GM18507 (cell line): ENCODE measurements at places on chromosomes 11 and 22.
A peak's percentile ranks its signal among the peaks of the same experiment; 100 is the strongest.

GRCh38 chr11:78189174-78189724 is 530 bp downstream of the USP35 start:
- DNase-seq, result no peak

- DNase-seq, result no peak
Measured at GRCh38 chr11:123426789-123427188, 3.3 kb upstream of the GRAMD1B start.

DNA sequence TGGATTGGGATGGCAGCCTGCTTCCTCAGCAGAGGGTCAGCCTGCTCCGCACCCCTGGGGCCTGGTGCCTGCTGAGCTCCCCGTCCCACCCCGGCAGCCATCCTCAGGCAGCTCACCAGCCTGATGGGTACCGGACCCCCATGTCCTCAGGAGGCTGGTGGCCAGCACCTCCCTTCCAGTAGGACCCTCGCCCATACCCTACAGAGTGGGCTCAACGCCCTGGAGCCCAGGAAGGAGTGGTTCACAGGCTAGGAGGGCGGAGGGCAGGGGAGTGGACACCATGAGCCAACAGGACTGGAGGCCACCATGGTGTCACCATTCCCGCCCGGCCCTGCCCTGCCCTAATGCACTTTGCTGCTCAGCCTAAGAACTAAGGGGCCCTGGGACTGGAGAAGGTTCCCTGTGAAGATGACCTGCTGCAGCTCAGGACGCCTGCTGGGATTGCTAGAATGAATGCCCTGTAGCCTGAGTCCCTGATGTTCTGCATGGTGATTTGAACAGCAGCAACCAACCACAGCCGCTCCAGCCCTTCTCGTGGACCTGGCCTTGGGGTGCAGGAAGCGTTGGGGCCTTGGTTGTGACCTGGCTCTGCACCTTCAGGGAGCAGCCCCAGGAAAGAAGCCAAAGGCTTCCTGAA is 1080.8 kb downstream of the BRD1 start:
- DNase-seq, result no peak

DNA sequence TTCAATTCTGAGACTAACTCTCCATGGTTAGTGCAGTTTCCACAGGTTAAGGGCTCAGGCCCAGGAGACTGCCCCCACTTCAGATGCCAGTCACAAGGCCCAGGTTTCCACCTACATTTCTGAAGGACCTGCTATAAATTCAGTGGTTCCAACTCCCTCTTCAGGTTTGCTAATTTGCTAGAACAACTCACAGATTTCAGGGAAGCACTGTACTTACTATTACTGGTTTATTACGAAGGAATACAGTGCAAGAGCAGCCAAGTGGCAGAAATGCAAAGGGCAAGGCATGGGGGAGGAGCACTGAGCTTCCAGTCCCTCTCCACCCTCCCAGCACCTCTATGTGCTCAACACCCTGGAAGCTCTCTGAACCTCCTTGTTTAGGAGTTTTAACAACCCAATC is 39.3 kb upstream of the SPON1 start:
- DNase-seq, result no peak

DNA sequence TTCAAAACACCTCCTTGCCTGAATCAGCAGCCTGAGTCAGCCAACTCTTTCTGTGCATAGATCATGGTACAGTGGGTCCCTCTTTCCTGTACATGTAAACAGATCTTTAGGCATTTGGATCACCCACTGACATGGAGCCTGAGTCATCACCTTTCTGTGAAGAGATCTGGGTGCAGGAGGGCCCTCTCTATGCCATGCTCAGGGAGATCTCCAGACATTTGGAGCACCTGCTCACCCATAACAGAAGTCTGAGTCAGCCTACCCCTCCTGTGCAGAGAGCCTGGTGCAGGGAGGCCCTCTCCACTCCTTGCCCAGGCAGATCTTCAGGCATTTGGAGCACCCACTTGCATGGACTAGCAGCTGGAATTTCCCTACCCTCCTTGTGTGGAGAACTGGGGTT is 56.2 kb upstream of the GLYAT start:
- no peak for DNase-seq

GRCh38 chr11:21410513-21410912 is 741.1 kb downstream of the NELL1 start:
- DNase-seq, result no peak

DNA sequence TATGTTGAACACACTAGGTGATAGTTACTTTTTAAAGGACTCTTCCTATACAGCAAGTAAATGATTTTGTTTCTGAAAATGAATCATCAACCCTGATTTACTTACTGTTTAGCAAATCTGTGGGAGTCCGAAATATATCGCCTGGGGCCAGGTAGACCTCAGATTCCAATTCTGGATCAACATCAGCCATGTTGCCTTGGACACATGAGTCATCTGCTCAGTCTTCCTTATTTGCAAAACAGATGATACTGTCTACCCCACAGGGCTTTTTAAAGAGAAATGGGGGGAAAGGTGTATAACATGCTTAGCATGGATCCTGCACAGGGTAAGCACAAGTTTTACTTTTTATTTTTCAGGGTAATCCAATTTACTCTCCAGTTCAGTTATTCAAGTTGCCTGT is 324.2 kb downstream of the TENM4 start:
- DNase-seq, result no peak

- no peak for DNase-seq
Measured at GRCh38 chr11:12193515-12194336, 83.3 kb downstream of the MICAL2 start.

- no peak for DNase-seq
Measured at GRCh38 chr11:69541001-69541285, 59.5 kb downstream of the LINC01488 start.

GRCh38 chr11:95796501-95796900 is 6.2 kb downstream of the CEP57 start:
- DNase-seq, result no peak

- DNase-seq, result no peak
Measured at GRCh38 chr11:70577948-70578347, 179.6 kb downstream of the CTTN start.

DNA sequence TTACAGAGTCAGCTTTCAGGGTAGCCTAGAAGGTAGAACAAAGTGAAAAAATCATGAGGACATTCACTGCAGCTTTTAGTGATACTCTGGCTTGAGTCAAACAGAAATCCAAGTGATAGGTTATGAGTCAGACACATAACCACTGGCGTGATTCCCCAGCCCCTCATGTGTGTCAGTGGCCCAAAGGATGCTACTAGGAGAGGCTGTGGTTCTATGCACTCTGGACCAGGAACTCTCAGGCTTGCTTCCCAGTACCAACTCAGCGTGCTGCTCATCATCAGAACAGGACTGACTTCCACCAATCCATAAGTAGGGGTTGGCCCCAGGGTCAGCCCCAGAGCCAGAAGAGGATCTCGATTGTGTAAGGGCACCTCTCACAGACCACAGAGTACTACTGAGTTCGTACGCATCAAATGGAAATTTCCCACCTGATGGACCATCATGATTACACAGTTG is 116.8 kb downstream of the MED15 start:
- DNase-seq, result peak; percentile 18

GRCh38 chr22:38704654-38705234 is 1.0 kb upstream of the GTPBP1 start:
- DNase-seq, result no peak
